ENCODE measurements at places on chromosomes 1 and 21. TPM values are rescaled to one million over a fixed set of nuclear protein-coding genes. Genes with fewer than 3 reads are reported as not detected.
A peak's percentile ranks its signal among the peaks of the same experiment; 100 is the strongest.

DNA sequence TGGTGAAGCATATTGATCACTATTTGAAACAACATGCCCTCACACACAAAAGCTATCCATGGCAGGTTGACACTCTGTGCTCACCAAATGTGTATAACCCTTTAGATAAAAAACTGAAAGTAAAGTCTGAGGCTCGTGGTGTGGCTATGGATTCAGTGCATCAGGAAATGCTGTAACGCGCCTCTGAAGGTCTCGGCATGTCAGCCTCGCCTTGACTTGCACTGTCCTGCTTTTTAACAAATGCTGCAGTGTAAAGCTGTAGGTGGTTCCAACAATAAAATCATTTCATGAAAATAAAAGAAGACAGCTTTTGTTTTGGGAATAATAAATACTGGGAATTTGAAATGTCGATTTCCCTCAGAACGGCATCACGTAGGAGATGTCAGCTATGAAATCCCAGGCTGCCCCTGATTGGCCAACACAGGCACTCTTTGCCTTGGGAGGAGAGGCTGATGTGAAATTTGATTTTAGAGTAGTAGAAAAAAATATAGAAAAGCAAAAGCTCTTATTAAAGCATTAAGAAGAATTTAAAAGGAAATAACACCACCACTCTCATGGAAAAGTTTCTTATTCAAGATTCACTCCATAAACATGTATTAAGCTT, 168.2 kb downstream of the DSCAM start:
- no peaks in the 10 kb centered on the region for H3K4me1 ChIP-seq
- DNase-seq: no peak
- H3K27me3 ChIP-seq: no peaks in the 10 kb centered on the region
- no peak overlapping the region for H3K4me3 ChIP-seq
- no peaks in the 10 kb centered on the region for H3K36me3 ChIP-seq
- H3K27ac ChIP-seq: no peak overlapping the region

- H3K27me3 ChIP-seq: no peaks in the 10 kb centered on the region
- no peaks in the 10 kb centered on the region for H3K36me3 ChIP-seq
- no peaks in the 10 kb centered on the region for H3K4me1 ChIP-seq
- H3K4me3 ChIP-seq: no peak overlapping the region
Measured at GRCh38 chr1:38088366-38088765, 41.8 kb upstream of the POU3F1 start.

DNA sequence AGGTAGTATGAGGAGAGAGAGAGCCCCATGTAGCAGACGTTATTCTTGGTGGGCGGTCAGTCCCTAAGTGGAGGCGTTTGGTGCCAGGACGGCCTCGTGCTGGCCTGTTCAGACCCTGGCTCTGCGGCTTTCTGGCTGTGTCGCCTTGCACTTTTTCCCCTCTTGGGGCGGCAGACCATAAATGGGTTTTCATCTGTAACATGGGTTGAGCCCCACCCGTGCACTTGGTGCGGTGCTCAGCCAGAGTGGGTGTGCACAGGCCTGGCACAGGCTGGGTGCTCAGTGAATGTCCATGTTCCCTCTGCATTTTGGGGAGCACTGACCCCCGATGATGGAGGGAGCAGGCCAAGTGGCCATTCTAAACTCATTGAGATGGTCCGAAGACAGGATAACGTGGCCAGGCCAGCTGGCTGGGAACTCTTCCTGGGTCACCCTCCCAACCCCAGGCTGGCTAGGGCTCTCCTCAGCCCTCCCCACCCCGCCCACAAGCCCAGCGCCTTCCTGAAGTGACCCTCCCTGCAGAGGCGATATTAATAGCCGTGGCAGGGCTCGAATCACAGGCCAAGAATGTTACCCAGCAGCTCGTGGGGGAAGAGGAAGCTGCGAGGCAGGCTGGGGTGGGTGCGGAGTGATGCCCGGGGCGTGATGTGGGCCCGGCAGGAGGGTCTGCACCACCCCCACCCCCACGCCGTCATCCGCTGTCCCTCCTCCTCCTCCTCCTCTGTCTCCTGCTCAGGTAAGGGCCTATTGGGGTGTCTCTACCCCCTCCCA, 78.5 kb downstream of the ARHGEF10L start:
- peak; percentile 94 for DNase-seq
- H3K27me3 ChIP-seq: no peaks in the 10 kb centered on the region
- H3K4me1 ChIP-seq: no peaks in the 10 kb centered on the region
- H3K36me3 ChIP-seq: no peaks in the 10 kb centered on the region
- peak overlapping the region; percentile 21 for H3K4me3 ChIP-seq

DNA sequence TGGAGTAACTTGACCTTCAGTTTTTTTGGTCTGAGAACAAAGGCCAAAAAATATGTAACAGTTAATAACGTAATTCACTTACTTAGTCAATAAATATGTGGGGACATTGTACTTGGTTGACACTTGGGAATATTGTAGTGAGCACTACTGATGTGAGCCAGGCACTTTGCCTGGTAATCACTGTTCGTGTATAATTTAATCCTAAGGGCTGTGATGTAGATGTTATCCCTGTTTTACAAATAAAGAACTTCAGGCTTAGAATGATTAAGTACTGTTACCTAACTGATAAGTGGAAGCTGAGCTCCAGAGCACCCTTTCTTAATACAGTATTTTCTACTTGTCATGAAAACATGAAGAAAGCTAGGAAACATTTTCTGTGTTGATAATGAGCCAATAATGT, 28.0 kb downstream of the PTBP2 start:
- H3K36me3 ChIP-seq: no peaks in the 10 kb centered on the region
- H3K4me3 ChIP-seq: no peak overlapping the region
- no peaks in the 10 kb centered on the region for H3K4me1 ChIP-seq
- H3K27me3 ChIP-seq: no peaks in the 10 kb centered on the region

GRCh38 chr1:151534662-151535278, 5.3 kb upstream of the TUFT1 start:
- H3K27ac ChIP-seq: no peak overlapping the region
- DNase-seq: peak; percentile 93
- no peaks in the 10 kb centered on the region for H3K27me3 ChIP-seq
- no peak overlapping the region for H3K4me3 ChIP-seq

DNA sequence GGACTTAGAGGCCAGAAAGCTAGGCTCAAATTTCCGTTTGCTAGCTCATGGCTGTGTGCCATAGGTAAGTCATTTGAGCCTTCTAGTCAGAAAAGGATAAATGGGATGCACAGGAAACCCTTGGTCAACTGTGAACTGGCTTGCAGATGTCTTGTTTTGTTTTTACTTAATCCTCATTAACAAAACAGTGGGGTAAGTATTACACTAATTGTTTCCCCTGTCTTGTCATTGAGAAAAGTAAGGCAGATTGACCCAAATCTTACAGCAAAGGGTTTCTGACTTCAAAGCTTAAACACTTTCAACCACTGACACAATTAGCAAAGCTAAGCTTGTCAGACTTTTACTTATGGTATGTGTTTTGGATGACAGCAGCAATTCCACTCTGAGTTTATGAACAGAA, 291.3 kb downstream of the NTNG1 start:
- no peak for DNase-seq
- H3K27ac ChIP-seq: no peak overlapping the region
- no peaks in the 10 kb centered on the region for H3K27me3 ChIP-seq
- H3K4me3 ChIP-seq: no peak overlapping the region
- H3K4me1 ChIP-seq: no peaks in the 10 kb centered on the region
- no peaks in the 10 kb centered on the region for H3K36me3 ChIP-seq

DNA sequence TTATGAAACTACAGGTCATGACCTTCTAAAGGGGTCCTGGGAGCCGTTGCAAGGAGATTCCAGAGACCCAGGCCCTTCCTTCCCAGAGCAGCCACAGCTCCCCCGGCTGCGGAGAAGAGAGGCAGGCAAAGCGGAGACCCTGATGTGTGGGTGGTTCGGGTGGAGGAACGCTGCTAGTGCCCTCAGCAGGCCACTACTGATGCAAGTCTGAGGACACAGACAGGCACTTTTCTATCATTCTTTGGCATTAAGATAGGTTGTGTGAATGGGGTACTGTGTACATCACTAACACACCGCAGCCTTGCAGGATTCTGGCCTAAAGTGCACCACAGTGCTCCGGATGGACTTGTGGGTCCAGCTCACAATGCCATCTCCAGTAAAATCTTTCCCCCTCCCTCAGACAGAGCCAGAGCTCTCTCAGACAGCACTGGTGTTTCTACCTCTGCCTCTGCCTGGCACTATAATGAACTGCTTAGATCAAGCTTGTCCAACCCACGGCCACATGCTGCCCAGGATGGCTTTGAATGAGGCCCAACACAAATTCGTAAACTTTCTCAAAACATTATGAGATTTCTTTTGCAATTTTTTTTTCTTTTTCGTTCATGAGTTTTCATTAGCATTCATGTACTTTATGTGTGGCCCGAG, 121.4 kb downstream of the TGFBR3 start:
- DNase-seq: no peak
- no peaks in the 10 kb centered on the region for H3K36me3 ChIP-seq
- H3K4me3 ChIP-seq: no peak overlapping the region
- H3K27ac ChIP-seq: no peak overlapping the region
- no peaks in the 10 kb centered on the region for H3K27me3 ChIP-seq

- H3K4me1 ChIP-seq: no peaks in the 10 kb centered on the region
- H3K27me3 ChIP-seq: no peaks in the 10 kb centered on the region
- no peak for DNase-seq
- peak within 1 kb of the TSS; percentile 3 for H3K4me3 ChIP-seq
- H3K27ac ChIP-seq: no peak within 1 kb of the TSS
Measured at GRCh38 chr1:34929497-34929852, at the start of gene DLGAP3. DLGAP3 (minus strand) TSS chr1:34929650; CDS start chr1:34905383, 24,267 bp downstream.

DNA sequence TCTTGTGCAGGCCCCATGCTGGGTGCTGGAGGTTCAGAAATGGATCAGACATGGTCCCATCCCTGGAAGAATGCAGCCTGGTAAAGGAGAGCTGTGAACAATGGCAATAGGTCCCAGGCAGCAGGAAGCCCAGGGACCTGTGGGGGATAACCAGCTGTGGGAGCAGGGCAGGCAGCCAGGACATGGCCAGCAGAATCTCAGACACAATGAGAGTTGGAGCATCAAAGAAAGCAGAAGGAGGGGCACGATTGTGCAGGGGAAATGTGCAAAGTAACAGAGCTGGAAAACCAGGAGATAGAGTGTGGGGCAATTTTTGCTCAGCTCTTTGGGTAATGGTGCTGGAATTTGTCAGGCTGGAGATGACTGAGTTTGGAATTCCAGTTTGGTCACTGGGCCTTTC, 44.3 kb downstream of the C8B start:
- no peaks in the 10 kb centered on the region for H3K4me1 ChIP-seq
- DNase-seq: no peak
- no peaks in the 10 kb centered on the region for H3K36me3 ChIP-seq
- H3K27ac ChIP-seq: no peak overlapping the region

DNA sequence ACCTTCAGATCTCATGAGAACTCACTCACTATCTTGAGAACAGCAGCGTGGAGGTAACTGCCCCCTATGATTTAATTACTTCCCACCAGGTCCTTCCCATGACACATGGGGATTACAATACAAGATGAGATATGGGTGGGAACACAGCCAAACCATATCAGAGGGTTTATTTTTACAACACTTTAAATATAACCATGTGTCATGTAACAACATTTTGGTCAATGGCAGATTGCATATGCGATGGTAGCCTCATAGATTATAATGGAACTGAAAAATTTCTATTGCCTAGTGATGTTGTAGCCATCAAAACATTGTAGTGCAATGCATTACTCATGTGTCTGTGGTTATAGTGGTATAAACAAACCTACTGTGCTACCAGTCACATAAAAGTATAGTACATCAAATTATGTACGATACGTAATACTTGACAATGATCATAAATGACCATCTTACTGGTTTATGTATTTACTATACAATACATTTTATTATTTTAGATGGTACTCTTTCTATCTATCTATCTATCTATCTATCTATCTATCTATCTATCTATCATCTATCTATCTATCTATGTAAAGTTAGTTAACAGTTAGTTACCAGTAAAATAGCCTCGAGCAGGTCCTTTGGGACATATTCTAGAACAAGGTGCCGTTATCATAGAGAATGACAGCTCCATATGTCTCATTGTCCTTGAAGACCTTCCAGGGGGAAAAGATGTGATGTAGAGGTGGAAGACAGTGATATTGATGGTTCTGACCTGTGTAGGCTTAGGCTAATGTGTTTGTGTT, 12.6 kb upstream of the S100B start:
- H3K27me3 ChIP-seq: no peaks in the 10 kb centered on the region
- H3K36me3 ChIP-seq: no peaks in the 10 kb centered on the region
- no peak overlapping the region for H3K27ac ChIP-seq
- DNase-seq: no peak
- no peaks in the 10 kb centered on the region for H3K4me1 ChIP-seq

- no peaks in the 10 kb centered on the region for H3K27me3 ChIP-seq
- no peak overlapping the region for H3K27ac ChIP-seq
- no peaks in the 10 kb centered on the region for H3K4me1 ChIP-seq
- H3K36me3 ChIP-seq: no peaks in the 10 kb centered on the region
Measured at GRCh38 chr1:119683893-119684292, 27.8 kb upstream of the PHGDH start.

DNA sequence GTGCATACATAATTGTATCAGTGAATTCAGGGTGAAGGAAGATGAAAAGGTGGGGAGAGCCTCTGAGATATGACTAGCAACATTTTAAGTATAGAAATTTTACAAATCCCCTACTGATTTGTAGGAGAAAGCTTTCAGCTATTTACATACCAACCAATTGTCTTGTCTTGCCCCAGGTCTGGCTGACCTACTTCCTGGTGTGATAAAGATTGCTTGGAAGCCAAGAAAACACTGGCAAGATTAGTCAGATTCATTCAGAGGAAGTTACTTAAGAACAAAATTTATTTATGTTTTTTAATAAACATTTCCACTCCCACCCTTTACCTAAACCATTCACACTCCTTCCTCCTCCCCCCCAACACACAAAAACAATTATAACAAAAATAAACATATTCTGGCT, 17.5 kb downstream of the PTGS2 start:
- H3K36me3 ChIP-seq: no peaks in the 10 kb centered on the region
- H3K27me3 ChIP-seq: no peaks in the 10 kb centered on the region
- no peak overlapping the region for H3K4me3 ChIP-seq
- no peak overlapping the region for H3K27ac ChIP-seq
- H3K4me1 ChIP-seq: no peaks in the 10 kb centered on the region
- DNase-seq: no peak

- no peaks in the 10 kb centered on the region for H3K36me3 ChIP-seq
- DNase-seq: no peak
- no peak overlapping the region for H3K4me3 ChIP-seq
- H3K4me1 ChIP-seq: peaks cover 6% of the 10 kb centered on the region
Measured at GRCh38 chr21:15005391-15005790, 59.4 kb downstream of the NRIP1 start.

DNA sequence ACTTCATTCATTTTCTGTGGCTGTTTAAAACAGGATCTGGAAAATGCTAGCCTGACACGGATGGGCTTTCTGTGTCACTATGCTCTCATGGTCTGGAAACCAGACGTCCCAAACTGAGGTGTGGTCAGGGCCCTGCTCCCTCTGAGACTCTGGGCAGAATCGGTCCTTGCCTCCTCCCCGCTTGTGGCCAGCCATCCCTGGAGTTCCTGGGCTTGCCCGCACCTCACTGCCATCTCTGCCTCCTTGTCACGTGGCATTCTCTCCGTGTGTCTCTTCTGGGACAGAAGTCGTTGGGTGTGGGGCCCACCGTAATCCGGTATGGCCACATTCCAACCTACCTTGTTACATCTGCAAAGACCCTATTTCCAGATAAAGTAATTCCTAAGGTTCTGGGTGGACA, 10.1 kb upstream of the ACTRT2 start:
- H3K4me3 ChIP-seq: no peak overlapping the region
- no peak overlapping the region for H3K27ac ChIP-seq
- H3K36me3 ChIP-seq: no peaks in the 10 kb centered on the region
- H3K4me1 ChIP-seq: no peaks in the 10 kb centered on the region
- H3K27me3 ChIP-seq: no peaks in the 10 kb centered on the region

- H3K36me3 ChIP-seq: no peaks in the 10 kb centered on the region
- no peak for DNase-seq
- H3K4me1 ChIP-seq: peaks cover 3% of the 10 kb centered on the region
- H3K27ac ChIP-seq: no peak overlapping the region
- H3K27me3 ChIP-seq: no peaks in the 10 kb centered on the region
Measured at GRCh38 chr1:235313262-235313661, 14.7 kb downstream of the ARID4B start.

Gene OPN3
- 6.5 TPM for total RNA-seq

Gene FCRLB
- total RNA-seq: 0.49 TPM

Gene LRRC71
- 1.3 TPM for total RNA-seq

Gene SLC27A3
- 54.5 TPM for total RNA-seq
